ENCODE measurements at places on chromosomes 2 and 18.

GRCh38 chr2:83744855-83745254, 714.2 kb downstream of the SUCLG1 start:
- DNase-seq, result no peak

- no peak for DNase-seq
Measured at GRCh38 chr2:65608466-65608865, 176.1 kb upstream of the SPRED2 start.

GRCh38 chr2:47611771-47612170, 171.2 kb upstream of the MSH6 start:
- DNase-seq, result no peak

- DNase-seq, result no peak
Measured at GRCh38 chr2:129757915-129758783, 221.3 kb upstream of the RAB6C start.

- DNase-seq, result peak; percentile 24
Measured at GRCh38 chr2:197707316-197708213, 2.4 kb downstream of the MARS2 start.

DNA sequence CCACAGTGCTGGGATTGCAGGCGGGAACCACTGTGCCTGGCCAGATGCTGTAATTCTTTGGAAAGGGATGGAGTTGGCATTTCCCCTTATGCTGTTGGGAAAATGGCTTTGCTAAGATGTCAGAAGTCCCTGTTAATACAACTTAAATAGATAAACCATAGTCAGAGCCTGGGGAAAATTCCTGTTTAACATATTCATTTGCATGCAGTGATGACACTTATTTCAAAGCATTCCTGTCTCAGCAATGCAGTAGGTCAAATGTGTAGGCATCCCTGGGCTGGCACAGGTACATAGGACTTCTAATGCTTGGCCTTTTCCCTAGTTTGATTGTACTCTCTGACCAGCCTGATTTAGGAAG, 38.6 kb downstream of the RAMP1 start:
- no peak for DNase-seq

- DNase-seq, result no peak
Measured at GRCh38 chr2:37622450-37623100, 48.9 kb downstream of the CDC42EP3 start.

DNA sequence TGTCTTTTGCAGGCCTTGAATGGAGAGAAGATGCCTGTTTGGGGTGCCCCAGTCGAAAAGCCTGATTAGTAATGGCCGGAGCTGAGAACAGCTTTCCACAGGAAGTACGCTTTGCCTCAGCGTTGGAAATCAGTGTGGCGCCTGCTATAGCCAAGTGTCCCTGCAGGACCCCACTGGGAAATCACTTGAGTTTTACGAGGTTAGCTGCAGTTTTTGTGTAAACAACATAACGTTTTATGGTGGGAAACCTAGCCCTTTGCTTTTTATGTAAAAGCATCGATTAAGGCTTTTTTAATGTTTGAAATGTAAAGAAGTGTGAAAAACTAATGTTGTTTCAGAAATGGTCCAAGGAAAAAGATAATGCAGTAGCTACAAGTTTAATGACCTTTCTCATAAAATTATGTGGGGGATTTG, 234.2 kb downstream of the TTC32 start:
- DNase-seq, result no peak

DNA sequence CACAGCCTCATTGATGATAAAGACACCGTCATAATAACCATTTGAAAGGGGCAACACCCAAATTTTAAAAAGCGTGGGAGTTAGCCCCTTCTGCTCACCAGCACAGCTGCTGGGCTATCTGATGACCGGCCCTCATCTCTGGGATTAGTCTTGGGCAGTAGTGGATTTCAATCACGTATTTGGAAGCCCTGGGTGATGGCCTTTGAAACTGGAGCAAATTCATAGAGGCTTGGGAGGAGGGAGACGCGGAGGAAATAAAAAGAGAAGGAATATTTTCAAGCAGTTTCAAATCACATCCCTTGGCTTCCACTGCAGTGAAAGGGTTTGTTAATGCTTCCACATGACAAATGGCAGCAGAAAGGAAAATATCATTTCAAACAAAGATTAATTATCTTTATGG, 357.8 kb downstream of the ZNF516 start:
- no peak for DNase-seq

DNA sequence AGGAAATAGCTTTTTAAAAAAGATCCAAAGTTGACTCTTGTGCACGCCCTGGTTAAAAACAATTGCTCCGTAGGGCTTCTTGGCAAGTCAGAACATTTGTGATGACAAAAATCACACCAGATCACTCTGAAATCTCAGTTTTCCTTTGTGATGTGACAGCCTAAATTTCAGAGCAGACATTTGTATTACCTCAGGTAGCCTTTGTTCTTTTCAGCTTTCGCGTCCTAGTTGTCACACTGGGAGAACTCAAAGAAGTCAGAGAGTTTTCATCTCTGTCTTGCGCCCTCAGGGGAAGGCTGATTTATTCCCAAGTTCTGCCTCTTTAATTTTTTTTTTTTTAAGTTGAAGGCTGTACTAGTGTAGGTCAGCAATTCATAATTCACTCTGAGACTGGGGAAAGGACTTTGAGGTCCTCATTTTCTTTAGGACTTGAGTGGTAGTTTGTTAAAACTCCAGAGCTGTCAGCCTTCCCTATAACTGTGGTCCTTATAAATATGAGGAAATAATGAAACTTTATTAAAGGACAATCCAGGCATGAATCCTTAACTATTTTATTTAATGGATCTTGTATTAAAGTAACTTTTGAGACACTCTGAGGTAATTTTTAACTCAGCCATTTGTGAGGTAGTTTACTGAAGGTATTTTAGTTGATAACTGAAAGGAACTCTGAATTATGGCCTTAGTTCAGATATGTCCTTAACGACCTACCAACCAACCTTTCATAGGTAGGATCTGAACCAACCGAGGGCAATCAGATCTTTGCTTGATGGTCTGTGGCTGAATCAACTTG, 525.1 kb upstream of the FAM98A start:
- no peak for DNase-seq

DNA sequence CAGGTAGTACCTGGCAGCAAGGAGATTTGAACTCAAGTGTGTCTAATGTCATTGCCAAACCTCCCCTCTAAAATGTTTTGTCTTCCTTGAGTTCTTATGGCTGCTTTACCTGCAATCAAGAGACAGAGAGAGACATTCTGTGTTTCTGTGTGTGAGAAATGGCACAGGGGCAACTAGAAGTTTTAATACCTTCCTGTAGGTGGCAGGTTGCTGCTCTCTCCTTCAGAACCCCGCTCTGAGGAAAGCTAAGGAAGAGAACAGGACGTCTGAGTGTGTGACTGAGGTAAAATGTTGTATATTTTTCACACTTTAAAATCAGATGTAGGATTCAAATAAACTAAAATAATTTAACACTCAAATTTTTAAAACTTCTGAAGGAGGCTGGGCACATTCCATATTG, 19.2 kb downstream of the DTNA start:
- DNase-seq, result no peak

DNA sequence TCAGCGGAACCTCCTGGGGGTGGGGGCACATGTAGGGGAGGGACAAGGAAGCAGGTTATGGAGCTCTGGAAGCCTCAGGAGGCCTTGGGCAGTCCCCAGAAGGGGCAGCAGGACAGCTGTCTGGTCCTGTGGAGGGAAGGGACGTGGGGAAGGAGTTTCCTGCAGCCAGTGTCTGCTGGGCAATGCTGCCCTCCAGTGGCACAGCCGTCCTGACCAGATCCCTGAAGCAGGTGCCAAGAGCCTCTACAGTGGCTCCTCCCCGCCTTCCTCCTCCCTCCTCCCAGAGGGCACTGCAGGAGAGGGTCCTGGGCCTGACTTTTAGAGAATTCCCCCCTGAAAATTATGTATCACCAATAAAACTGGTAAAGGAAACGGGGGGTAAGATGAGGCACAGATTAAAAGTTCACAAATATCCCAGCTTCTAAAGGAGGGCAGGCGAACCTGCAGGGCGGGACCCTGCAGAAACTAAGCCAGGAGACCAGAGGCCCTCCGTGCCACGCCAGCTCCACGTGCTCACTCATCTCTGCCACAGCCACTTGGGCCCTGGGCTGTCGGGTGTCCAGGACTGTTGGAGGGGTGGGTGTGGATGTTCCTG, 258.5 kb downstream of the TWIST2 start:
- DNase-seq, result no peak

DNA sequence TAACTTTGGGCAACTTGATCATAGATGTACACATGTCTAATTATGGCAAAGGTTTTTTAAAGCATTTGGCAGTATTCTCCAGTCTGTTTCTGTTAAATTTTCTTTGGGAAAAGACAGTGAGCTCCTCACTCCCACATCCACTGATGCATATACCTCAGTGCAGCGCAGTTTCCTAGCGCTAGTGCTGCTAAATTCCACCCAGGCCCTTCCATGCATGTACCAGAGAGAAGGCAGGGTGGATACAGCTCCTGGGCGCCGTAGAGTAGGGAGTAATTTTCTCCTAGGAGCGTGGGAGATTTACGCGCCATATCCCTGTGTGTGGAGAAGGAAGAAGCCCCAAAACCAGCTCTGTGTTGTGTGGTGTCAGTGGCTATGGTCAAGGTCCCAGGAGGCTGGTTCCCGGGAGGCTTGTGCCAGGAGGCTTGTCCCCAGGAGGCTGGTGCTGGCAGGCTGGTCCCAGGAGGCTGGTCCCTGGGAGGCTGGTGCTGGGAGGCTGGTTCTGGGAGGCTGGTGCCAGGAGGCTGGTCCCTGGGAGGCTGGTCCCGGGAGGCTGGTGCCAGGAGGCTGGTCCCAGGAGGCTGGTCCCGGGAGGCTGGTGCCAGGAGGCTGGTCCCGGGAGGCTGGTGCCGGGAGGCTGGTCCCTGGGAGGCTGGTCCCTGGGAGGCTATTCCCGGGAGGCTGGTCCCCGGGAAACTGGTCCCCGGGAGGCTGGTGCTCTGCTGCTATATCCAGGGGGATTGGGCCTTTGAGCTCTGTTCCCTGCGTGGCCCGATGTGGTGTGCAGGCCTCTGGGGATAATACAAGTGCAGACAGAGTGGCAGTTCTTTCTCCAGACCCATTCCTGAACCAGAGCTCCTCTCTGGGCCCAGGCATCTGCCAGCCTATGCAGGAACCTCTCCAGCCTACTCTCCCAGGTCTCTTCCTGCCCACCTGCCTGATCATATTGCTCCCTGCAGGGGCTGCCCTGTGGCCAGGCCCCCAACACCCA, 161.2 kb downstream of the SEPTIN10 start:
- no peak for DNase-seq

- no peak for DNase-seq
Measured at GRCh38 chr2:33091541-33092123, 144.9 kb downstream of the LTBP1 start.

DNA sequence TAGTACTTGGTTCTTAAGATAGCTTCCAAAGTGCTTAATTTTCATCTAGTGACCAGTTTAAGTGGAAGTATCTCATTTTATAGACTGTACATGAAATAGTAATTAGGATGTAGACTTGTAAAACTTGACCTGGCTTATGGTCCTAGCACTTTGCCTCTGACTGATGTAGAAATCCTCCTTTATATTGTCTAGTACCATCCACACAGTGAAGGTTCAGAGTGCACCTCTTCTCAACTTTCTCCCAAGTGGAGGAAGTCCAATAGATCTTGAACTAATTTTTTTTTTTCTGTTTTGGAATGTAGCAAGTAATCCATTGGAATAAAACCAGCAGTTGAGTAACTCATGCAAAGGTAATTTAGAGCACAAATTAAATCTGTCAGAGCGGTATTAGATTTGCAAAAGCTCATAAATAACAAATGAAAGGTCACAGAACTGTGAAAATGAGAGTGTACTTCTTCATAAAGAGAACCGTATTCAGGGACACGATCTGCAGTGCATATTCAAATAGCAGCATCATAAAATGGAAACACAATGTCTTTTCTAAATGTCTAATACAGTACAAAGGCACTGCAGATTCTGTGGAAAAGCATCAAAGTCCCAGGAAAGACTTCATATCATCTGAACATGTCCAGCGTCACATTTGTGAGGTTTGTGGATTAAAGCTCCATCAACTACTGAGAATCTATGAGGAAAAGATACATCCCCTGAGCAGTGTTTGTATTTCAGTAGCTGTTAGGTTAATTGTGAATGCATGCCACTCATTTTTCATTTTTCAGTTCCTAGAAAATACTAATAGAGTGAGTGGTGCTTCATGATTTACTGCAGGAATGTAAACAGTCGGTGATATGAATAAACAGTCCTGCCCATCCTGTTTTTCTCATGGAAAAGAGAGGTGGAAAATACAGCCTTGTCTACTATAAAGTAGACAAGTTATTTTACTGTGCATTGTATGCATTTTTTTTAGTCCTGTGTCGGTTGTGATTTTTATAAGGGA, 100.7 kb downstream of the LYPD6 start:
- DNase-seq, result no peak

DNA sequence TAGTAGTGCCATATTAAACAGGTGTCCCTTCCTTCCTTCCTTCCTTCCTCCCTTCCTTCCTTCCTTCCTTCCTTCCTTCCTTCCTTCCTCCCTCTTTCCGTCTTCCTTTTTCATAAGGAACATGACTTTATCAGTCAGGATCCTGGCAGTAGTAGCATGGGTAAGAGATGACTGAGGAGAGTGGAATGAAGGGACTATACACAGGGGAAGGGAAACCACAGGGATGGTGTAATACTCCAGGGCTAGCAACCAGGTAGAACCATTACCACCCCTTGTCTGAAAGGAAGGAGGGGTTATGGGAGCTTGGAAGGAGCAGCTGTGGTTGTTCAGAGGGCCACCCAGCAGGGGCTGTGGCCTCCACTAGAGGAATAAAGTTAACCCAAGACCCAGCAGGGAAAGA, 23.2 kb upstream of the KDM3A start:
- no peak for DNase-seq

- DNase-seq, result no peak
Measured at GRCh38 chr2:129752176-129752575, 227.3 kb upstream of the RAB6C start.

GRCh38 chr2:154707994-154708575, 9.6 kb downstream of the KCNJ3 start:
- no peak for DNase-seq

DNA sequence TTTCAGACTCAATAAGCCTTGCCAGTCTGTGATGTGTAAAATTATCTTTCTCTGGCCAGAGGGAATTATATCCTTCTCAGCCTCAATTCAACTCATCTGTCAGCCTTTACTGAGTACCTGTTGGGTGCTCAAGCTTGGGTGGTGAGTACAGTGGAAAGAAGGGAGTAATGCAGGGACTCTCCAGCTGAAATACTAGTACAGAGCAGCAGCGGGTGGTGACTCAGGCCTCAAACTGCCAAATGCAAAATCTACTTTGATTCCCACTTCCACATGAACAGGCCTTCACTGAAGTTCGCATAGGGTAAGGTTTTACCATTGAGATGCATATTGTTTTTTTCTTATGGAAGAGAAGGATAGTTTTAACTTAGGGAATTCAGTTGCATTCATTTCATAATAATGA, 326.8 kb downstream of the LRRTM1 start:
- DNase-seq, result no peak

Measured in CD4-positive, alpha-beta T cell treated with Interleukin-6 at 100 ng/mL for 8 hours (primary cell).